ENCODE measurements at places on chromosomes 1 and 21.

DNA sequence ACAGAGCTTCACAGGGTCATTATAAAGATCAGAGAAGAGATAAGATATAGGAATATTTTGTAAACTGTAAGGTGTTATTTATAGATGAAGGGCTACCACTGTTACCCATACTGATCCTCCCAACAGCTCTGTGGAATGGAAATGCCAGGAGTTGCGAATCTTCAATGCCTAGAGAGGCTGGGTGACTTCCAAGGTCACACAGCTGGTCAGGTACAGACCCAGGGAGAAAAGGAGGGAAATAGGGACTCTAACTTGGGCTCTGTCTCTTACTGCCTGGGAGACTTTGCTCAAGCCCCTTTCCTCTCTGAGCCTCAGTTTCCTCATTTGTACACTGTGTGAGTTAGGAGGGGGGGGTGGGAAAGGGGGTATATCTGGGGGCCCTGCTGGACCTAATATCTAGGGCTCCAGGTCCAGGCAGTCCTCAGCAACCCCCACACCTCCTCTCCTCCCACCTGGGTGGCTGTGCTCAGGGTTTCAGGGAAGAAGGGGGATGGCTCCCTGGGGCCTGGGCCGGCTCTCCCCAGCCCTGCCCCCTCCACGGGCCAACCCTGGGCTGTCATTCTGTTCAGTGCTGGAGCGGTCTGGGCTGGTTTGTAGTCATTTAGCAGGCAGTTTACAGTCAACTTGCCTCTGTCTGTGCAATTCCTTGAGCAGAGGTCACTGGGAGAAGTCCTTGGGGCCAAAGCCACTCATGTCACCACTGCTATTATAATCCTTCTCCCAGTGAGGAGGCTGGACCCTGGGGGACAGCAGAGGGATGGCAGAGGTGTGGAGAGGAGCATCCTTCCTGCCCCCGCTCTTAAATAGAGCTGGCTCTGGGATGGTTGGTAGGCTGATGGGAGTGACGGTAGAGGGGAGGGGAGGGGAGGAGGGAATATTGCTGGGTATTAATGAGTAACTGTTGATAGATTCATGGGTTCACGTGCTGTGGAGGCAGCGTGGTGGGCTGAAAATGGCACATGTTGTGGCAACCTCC is 1.7 kb downstream of the BSND start:
- no peak for DNase-seq

- DNase-seq, result no peak
Measured at GRCh38 chr1:109816175-109816811, 52.6 kb upstream of the EPS8L3 start.

DNA sequence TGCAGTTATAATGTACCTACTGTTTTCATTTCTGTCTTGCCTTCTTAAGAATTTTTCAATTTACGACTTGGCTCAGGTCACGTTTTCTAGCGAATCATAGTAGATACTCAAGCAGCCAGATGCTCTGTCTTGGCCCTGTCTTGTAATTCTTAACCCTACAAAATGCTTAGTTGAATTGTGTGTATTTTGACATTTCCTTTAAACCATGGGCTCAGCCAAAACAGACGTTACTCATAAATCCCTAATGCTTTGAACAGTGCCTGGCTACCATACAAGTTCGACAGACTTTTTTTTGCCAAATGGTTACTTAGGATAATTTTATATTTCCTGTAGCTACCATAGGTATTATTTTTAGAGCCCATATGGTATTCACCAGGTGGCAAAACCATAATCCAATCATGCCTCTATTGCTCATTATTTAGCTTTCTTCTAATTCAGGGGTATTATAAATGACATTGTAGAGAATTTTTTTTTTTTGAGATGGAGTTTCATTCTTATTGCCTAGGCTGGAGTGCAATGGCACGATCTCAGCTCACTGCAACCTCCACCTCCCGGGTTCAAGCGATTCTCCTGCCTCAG is 54.3 kb downstream of the KCNK1 start:
- no peak for DNase-seq

GRCh38 chr21:22374218-22374969 is 1376.2 kb downstream of the NCAM2 start:
- DNase-seq, result no peak

- no peak for DNase-seq
Measured at GRCh38 chr1:180177931-180178330, 23.3 kb downstream of the QSOX1 start.

DNA sequence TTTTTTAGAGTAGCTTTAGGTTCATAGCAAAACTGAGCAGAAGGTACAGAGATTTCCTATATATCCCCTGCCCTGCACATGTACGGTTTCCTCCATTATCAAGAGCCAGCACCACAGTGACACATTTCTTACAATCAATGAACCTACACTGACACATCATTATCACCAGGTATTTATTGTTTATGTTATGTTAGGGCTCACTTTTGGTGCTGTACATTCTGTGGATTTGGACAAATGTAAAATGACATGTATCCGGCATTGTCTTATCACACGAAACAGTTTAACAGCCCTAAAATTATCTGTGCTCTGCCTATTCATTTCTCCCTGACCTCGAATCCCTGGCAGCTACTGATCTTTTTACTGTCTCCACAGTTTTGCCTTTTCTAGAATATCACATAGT is 93.7 kb upstream of the DPH5 start:
- DNase-seq, result no peak

DNA sequence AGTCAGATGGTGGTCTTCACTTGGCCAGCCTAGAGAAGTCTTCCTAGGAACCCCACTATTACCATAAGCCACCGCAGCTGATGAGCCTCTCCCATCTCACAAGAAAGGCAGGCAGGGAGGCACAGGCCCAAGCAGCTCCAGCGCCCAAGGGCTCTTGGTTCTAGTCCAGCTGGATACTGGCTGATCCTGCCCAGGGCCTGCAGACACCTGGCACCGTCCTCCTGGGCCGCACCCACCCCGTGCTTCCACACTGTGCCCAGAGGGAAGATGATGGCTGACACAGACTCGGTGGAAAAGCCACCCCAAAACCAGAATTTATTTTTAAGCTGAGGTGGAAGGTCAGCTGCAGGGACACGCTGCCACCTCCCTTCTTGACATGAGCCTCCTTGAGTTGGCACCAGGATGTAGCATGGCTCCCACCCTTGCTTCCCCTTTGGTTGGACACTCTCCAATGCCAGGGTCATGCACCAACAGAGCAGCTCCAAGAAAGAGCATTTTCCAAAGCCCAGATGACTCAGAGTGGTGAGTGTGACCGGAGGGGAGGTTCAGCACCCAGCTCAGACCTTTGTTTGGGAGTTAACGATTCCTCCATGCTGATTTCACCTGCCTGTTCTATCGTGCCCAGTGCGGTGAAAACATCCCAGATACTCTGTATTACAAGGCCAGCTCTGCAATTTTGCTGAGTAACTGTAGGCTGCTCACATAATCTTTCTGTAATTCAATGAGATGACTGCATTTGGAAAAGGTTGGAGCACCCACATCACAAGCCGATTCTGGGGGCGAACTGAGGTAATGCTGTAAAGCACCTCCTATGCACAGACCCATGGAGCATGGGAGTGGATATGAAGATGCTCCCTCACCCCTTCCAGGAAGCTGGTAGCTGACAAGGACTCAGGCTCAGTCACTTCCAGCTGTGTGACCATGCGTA is 63.1 kb upstream of the SLC2A1 start:
- no peak for DNase-seq

DNA sequence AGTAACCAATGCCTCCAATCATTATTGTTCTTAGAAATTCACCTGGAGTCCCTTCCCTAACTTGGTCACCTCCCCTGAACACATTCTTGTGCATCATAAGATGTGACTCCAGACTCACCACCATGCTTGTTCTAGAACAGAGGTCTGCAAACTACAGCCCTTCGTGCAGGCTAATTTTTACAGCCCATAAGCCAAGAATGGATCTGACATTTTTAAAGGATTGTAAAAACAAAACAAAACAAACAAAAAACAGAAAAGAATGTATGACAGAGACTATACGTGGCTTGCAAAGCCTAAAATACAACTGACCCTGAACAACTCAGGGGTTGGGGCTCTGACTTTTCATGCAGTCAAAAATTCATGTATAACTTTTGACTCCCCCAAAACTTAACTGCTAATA is 6.2 kb upstream of the HIVEP3 start:
- DNase-seq, result no peak

DNA sequence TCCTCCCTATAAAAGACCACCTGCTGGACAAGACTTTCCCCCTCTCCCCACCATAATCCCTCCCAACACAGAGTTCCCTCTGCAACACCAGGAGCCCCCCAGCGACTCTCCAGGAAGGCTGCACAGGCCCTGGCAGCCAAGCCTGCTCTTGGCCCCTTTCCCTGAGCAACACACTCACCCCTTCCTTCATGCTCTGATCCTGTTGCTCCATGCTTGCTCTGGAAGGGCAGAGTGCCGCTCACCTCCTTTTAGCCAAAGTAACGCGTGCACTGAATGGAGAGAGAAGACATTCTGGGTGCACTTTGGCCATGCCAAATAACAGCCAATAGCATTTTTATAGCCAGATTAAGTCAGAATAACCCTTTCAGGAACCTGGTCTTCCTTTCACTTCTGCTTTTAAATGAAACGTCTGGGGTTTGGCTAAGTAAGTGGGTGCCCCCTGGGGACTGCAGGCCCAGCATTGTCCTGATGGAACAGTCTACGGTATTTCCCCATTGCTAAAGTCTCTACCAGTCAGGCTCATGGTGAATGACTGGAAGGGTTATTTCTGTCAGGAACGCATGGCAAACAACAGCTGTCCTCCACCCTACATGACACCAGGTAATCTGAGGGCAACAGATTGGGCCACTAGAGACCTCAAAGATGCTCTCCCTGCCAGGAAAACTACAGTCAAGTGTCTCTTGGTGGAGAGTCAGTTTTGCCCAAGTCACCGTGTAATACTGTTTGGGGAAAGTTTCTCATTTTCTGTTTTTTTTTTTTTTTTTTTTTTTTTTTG is at the start of gene SLC2A5:
Gene SLC2A5 (minus strand): TSS at position 310 of the 775 bp plus-strand sequence. CDS start 99 bp downstream, at position 211.
- DNase-seq, result no peak

DNA sequence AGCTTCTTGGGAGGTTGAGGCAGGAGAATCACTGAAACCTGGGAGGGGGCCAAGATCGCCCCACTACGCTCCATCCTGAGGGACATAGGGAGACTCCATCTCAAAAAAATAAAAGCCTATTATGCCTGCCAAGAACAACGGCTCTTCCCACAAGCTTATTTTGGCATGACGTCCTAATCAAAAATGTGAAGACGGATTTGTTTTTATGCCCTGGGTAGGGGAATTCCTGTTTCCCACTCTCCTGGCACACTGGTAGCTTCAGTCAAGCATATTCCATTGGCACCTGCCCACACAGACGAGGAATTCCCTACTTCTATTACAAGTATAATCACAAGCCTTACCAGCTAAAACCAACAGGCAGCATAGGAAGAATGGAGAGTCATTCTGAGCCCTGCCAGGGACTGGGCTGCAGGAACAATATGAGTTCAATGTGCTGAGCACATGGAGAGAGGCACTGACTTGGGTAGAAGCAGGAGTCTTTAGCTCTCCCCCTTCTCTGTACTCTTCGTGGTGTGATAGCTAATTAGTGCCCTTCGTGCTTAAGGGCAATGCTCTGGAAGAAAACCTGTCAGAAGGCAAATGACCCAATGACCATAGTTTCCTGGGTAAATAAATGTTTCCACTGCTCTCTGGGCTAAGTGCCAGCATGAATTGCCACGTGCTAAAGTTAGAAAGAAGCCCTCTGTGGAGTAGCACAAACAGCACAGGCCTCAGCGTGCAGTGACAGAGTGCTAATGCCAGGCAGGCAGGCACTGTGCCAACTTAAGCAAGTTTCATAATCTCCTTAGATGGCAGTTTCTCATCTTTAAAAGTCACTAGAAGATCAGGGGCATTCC is 16.8 kb downstream of the TNFSF4 start:
- DNase-seq, result no peak

DNA sequence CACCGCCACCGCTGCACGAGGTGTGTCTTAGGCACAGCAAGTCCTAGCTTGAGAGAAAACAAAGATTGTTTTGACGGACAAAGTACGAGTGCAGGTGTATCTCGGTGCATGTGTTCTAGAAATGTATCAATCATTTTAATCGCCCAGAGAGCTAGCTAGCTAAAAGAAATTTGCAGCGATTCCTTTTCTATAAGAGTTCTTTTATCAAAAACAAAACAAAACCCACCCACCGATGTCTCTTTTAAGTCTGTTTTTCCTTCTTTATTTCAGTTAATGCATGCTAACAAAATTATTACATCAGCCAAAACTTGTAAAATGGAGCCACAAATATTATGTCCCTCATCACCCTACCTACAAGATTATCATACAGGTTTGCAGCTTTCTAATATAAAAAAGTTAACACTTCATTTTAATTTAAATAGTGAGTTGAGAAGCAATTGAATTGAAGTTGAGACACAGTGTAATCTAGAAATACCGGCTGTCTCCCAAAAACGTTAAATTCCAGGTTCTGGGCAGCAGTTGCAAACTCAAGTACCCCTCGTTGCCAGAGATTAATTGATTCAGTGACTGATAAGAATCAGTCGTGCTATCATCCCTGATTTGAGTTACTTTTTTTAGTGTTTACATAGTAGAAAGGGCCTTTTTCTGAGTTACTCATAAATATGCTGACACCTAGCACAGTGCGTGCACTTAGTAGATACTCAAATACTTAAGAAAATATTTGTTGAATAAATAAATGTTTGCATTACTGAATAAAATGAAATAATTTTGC is 1.5 kb upstream of the SYDE2 start:
- no peak for DNase-seq

DNA sequence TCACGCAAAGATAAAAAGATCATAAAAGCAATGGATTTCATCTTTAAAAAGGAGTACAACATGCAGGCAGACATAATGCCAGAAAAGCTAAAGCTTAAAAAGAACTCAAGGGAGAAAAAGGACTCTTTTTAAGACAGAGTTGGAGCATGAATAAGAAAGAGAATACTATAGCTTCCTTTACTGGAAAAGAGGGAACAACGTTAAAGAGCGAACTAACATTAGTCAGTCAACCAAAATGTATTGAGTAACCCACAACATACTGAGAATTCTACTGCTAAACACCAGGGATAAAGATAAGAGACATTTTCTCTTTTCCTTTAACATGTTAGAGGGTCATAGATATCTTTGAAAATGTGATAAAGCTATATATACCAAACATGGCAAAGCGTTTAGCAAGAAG is 182.0 kb downstream of the DUSP10 start:
- DNase-seq, result no peak

DNA sequence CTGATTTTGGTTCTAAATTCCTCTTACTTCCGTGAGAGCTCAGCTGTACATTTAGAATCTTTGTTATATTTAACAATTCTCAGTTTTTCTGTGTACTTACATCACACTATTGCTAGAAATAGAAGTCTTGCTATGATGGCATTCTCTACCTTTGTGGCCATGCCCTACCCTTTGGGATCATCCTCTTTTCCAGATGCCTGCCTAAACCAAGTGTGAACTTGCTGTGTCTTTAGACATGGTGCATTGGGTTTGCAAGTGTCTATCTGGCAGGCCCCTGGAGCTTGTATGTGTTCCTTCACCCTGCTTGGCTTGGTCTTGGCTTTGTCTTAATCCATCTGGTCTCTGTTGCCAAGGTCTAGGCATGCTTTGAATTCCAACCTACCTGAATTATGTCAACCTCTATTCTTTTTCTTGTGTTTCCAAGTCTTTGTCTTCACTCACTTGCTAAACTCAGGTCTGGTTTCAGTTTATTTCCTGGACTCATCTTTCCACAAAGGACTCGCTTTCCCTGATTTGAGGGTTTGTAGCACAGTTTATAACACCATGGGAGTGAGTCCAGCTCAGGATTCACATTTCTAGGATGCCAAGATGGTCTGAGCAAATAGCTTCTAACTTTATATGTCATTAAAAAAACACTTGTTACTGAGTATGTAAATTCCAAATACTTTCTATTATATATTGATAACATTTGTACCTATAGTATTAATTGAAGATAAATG is 20.6 kb upstream of the APOBEC4 start:
- no peak for DNase-seq
